ENCODE measurements at places on chromosomes 3 and 15. TPM values are rescaled to one million over a fixed set of nuclear protein-coding genes. Genes with fewer than 3 reads are reported as not detected.

DNA sequence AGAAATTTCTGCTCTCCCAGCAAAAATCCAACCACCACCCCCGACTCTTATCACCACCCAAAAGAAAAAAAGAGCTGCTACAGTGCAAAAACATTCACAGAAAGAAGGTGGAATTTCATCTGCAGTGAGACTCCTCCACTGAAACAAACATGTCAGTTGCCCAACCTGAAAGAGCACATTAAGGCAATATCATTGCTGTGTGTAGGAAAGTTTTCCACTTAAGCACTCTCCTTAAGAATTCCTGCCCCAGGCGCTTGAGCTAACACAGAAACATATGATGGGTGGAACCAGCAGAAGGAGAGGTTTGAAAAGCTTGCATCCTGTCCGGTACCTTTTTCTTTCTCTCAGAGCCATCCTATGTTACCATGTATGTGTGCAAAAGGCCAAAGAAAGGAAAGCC, 200.8 kb upstream of the GADL1 start:
- DNase-seq: no peak

DNA sequence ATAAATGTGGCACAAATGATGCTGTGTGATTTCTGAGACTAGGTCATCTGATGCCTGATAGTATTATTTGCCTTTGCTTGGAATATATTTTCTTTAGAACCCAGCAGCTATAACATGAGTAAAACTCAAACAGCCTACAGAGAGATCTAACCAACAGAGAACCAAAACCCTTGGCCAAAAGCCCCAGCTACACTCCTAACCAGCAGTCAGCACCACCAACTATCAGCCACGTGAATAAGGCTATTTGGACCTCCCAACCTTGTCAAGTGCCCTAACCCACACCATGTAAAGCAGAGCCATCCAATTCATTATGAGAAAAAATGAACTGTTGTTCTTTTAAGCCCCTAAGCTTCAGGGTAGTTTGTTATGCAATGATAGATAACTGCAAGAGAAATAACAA, 114.6 kb upstream of the MELTF start:
- DNase-seq: no peak

GRCh38 chr3:28240441-28240840, 978 bp upstream of the CMC1 start:
- DNase-seq: peak; percentile 1

Gene TMC3
- total RNA-seq: not detected

DNA sequence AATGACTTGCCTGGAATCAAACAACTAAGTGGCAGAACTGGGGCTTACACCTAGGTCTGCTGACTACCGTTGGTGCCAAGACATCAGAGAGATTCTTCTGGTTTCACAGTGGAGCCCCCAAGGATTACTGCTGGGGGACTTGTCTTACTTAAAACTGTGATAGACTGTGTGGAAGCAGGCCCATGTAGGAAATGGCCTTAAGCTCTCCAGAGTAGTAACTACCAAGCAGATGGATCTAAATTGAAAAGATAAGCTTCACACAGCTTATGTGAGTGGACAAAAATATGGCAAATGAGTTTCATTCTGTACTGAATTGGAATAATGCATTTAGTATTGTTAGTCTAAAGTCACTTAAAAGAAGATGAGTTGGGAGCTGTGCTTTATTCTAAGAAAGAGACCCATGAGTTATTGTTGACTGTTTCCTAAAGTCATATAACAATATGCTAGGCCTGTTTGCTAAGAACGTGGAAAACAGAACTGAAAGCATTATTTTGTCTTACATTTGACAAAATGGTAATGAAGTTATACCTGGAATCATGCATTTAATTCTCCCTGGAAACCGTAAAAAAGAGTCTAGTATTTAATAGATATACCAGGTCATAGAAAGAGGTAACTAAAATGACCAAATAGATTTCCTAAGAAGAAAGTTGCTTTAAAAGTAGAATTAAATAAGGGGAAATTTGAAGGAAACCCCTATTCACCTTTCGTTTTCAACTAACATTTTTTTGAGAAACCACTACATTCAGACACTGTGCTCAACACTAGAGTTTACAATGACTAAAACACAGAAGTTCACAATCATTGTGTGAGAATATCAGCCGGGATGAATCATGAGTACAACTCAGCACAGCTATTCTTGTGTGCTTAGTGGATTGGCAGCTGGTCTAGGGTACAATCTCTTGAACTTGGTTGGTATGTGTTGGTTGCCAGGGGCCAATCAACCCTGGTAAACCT, 13.0 kb upstream of the MAPK6 start:
- DNase-seq: peak; percentile 87

DNA sequence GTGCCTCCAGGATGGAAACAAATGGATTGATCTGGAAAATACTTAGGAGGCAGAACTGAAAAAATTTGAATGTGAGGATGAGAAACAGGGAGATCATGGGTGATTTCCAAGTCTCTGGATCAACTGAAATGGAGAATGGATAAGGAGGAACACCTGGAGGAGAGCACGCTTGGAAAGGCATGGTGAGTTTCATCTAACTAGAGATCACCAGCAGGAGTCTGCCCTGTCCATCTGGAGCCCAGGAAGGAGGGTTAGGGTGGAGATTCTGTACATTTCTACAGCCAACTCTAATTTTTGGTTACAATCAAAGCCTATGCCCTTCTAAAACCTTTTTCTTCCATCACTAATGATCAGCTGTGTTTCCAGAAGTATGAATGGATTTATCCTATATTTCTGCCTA, 995.9 kb upstream of the CFAP20DC start:
- no peak for DNase-seq

DNA sequence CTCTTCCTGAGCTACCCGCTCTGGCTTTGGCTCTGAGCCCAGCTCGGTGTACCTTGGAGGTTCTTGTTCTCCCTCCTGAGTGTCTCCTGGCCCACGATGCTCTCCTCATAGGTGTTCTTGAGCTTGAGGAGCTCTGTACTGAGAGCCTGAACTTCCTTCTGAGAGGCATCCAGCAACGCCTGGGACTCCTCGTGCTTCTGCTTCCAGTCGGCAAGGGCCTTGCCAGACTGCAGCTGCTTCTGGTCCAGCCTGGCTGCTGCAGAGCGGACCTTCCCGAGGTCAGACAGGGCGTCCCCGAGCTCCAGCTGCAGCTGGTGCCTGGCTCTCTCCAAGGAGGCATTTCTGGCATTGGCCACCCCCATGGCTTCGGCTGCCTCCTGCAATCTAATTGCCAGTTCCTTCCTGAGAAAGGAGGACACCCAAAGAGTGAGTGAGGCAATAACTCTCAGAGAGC, 99.8 kb downstream of the MYH15 start:
- DNase-seq: no peak

Gene GNAT1
- 0.78 TPM for total RNA-seq

- no peak for DNase-seq
Observed at GRCh38 chr3:47318916-47319315, 36.2 kb downstream of the KLHL18 start.

Gene TMIE
- total RNA-seq: 0.18 TPM

DNA sequence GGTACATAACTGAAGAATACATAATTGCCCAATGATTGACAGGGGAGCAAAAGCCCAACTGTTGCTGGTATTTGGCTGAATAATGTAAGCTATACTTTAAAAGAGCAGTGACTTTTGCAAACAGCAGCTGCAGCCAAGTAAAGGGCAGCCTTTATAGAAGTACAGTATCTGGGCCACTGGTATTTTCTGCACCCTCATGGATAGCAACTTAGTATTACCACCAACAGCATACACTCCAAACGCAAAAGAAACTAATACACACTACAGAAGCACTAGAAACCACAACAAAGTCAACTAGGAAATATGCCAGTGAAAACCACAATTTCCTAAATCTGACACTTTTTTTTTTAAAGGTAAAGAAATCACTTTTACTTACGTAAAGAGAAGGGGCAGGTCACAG, 206.1 kb downstream of the TIGIT start:
- no peak for DNase-seq

DNA sequence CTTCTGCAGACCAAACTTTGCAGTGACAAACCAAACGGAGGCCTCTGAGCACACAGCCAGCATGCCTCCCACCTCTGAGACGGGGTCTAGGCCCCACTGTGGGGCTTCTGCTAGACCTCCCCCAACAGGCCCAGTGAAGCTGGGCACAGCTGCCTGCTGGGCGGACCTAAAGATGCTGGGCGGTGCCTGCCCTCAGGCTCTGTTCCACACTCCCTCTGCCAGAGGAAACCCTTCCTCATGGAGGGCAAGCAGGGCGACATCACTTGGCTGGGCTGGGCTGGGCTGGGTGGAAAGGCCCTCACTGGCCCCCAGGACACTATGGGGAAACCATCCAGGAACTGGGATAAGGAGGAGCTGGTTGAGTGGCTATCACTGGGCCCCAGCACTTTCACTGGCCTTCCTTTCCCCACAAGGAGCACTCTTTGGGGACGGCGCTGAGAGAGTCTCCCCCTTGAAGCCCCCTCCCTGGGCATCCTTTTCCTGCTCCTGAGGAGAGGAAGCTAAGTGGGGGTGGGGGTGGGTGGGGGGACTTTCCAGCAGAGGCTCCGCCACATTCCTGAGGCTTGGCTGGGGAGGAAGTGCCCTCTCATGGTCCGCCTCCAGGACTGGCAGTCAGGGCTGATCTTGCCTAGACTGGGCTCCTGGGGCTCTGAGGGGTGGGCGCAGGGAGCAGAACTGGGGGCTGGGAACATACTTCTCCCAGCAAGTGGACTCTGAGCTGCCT, 98.1 kb upstream of the HACD2 start:
- no peak for DNase-seq

DNA sequence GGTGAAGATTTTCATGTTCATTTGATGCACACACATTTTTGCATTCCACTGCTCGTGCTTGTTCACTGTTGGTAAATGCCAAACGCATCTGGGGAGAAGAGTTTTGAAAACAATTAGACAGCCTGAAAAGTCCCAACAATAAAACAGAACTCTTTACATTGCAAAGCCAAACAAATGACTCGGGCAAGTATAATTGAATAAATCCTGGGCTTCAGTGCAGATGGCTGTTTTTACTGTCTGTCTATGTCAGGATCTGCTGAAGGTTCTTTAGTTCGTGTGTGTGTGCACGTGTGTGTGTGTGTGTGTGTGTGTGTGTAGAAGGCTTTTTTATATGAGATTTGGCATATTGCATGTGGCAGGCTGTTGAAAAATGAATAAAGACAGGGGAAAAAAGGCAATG, 277.5 kb upstream of the CDIN1 start:
- no peak for DNase-seq

DNA sequence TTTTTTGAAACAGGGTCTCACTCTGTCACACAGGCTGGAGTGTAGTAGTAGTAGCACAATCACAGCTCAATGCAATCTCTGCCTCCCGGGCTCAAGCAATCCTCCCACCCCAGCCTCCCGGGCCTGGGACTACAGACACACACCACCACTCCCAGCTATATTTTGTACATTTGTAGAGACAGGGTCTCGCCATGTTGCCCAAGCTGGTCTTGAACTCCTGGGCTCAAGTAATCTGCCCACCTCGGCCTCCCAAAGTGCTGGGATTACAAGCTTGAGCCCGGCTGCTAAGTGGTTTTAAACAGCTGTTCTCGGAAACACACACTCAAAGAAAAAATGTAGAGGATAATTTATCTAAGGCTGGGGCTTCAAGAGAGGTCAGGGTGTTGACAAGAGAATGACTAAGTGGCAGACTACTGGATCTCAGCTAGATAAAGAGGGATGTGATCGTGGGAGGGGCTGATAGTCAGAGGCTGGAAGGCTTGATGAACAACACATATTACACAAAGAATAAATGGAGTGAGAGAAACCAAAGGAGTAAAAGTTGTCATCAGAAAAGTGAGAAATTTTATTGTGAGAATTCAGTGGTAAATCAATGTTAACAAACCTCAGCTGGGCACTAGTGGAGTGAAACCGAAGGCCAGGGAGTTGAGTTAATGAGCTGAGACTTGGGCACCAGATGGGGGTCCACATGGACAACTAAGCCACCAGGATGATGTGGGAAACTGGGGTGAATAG, 6.7 kb downstream of the CCR5AS start:
- DNase-seq: peak; percentile 19

DNA sequence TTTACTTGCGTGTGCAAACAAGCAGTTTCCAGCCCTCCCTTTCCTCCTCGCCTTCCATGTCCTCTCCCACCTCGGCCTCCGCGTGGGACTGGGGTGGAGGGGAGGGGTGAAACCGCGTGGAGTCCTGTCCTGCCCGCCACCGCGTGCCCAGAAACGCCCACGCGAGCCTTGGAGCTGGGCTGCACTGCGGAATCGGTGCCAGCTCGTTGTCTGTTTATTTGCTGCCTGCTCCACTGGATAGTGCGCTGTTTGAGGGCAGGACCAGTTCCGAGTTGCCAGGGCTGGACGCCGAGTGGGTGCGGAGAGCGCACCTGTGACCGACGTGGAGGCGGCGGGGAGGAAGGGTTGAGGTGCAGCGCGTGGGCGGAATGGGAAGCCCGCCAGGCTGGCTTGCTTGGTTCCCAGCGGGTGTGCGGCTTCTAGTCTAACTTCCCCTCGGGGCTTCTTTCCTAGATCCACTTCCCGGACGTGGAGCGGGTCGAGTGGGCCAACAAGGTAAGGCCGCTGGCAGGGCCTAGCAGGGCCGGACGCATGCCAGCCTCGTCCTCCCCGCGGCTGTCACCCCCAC, 17.3 kb downstream of the ESYT3 start:
- no peak for DNase-seq

Gene CNTN3
- not detected for total RNA-seq

DNA sequence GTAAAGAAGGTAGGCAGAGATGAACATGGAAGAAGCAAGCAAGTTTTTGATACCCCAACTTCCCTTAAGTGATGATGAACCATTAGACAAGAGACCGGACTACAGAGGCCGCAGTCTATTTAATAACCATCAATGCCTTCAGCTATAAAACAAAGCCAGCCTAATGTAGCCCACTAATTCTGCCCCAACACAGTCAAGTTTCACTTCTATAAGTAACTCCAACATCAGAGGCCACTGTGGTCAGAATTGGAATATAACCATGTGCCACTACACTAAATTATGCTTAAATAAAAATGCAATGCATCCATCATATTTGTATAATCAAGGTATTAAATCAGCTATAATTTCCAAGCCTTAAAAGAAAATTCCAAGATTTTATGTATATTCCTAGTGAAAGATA, 234.7 kb downstream of the FOXP1 start:
- DNase-seq: no peak

DNA sequence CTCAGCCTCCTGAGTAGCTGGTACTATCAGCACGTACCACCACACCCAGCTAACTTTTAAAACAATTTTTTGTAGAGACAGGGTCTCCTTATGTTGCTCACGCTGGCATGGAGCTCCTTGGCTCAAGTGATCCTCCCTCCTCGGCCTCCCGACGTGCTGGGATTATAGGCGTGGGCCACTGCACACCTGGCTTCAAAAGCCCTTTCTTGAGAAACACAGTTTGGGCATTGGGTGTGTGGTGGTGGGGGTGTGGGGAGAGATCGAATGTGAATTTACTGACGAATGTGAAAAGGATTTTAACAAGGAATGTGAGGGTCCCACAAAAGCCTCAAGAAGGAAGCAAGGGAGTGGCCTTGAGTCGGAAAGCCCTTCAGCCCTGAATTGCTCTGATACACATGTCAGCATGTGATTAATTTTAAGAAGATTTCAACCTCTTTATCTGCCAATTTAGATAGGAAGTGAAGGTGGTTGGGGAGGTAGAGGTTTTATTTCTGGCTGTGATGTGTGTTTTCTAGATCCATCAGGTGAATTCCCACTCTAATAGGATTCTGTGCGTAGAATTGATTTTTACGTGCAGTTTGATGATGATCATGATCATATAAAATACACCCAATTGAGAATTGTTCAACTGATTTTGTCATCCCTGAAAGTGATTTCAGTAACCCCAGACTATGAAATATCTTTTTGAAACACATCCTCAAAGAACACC, 1.1 kb downstream of the CCR4 start:
- no peak for DNase-seq

GRCh38 chr3:13931172-13931571, 51.3 kb upstream of the WNT7A start:
- DNase-seq: no peak
